Peyer's patch (tissue), 4 donors: ENCODE measurements at places on chromosomes 12 and 14. TPM values are rescaled to one million over a fixed set of nuclear protein-coding genes. Genes with fewer than 3 reads are reported as not detected.

GRCh38 chr12:65335021-65335714 lies 56.7 kb downstream of the MSRB3 start:
- no peak for DNase-seq

SLC10A1 gene
- total RNA-seq = not detected

DNA sequence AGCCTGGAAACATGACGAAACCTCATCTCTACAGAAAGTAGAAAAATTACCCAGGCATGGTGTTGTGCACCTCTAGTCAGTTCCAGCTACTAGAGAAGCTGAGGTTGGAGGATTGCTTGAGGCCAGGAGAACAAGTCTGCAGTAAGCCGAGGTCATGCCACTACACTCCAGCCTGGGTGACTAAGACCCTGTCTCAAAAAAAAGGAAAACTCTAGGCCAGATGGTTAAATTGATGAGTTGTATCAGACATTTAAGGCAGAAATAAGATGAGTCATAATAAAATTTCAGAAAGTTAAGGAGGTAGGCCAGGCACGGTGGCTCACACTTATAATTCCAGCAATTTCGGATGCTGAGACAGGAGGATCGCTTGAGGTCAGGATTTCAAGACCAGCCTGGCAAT lies 10.7 kb downstream of the EIF2S1 start:
- DNase-seq = no peak

DNA sequence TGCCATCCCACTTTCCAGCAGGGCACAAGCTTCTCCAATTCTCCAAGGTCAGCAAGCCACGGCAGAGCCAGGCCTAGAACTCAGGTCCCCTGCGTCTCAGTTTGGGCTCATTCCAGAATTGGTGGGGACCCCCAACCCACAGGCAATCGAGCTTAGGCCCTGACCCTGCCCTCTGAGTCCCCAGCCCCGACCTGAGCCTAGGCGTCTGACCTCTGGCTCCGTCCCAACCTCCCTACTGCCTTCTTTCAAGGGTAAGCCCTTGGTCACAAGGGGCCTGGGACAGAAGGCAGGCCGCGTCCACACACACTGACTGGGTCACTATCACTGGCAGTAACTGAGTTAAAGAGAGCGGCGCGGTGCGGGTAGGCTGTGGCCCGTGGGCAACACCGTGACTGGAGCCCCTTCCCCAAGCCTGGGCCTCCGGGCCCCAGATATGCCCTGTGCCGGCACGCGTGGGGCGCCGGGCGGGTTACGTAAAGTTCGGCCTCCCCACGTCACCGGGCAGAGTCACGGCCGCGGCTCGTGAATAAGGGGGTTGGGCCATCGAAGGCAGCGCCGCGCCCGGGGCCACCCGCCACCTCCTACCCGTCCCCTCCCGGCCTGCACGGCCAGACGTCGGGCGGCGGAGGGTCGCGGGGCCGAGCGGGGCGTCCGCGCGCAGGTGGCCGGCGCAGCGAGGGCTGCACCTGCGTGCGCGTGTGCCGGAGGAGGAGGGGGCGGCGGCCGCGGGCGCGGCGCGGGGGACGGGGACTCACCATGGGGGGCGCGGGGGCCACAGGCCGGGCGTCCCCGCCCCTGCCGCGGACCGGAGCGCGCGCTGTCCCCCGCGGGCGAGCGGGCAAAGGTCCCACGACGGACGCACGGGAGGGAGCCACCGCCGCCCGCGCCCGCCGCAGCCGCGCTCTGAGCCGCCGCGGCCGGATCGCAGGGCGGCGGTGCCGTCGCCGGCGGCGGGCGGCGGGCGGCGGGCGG lies 516 bp downstream of the ANKRD9 start:
- DNase-seq = peak; percentile 35

DNA sequence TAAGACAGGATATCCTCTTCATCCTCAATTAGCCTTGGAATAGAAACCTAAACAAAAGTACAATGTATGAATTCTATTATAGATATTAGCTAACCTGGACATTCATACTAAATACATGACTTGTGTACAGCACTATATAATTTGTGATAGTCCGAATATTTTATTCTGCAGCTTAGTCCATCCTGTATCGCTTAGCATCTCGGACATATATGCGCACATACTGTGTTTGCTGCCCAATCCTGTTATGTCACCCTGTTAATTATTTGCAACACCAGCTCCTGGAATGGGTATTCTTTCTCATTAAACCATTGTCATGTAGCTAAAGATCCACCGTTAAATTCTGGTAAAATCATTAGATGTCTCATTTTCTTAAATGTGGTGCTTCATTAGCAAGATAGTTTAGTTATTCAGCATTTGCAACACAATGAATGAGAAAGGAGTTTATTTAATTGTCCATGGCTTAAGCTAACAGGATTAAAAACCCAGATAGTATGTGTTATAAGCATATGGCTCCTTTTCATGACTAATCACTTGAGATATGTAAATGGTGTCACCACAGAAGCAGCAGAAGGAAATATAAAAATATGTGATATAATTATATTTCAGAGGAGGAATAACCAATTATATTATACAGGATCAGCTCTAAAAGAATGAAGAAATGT lies 156.0 kb upstream of the ARHGAP5 start:
- no peak for DNase-seq

DNA sequence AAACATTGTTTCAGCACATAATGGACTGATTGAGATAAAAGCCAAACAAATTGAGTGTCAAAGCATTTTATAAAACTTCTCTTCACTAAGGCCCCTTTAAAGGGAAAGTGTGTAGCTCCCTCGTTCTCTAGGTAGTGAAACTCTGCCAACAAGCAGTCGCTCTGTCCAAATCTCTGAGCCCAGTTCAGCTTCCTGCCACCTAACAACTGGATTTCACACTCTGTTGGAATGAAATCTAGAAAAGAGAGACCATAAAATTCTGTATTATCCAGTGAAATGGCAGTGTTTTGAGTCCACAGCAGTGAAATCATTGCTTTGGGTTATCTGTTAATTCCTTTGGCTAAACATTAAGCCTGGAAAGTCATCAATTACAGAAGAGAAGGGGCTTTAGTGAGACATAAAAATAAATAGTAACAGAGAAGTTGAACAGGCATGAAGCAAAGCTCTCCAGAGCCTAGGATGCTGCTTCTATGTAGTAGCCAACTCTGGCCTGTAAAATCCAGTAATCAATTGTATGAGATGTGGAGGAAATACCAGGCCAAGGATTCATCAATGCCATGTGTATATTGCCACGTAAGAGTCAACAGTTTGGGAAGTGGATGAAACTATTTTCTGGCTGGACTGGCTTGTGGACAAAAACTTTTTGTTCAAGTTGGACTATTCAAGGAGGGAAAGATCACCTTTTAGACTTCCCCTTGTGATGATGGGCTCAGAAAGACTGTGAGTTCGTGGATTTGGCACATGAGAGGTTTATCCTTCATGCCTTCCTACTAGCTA lies 122.5 kb downstream of the WIF1 start:
- DNase-seq = no peak

DNA sequence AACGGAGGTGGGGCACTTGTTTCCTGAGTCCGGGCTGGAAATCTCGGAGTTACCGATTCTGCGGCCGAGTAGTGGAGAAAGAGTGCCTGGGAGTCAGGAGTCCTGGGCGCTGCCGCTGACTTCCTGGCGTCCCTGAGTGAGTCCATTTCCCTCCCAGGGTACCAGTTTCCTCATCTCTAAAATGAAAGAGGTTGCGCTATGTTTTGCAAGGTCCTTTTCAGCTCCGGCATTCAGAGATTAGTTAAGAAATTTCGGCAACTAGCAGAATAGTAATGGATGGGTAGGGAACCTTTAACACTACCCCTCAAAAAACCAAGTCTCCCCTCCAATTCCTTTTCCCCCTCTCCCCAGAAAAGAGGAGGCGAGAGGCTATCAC lies 724 bp downstream of the BLOC1S1 start:
- DNase-seq = no peak

GRCh38 chr12:57430112-57430930 lies 522 bp downstream of the R3HDM2 start:
- DNase-seq = peak; percentile 72

DNA sequence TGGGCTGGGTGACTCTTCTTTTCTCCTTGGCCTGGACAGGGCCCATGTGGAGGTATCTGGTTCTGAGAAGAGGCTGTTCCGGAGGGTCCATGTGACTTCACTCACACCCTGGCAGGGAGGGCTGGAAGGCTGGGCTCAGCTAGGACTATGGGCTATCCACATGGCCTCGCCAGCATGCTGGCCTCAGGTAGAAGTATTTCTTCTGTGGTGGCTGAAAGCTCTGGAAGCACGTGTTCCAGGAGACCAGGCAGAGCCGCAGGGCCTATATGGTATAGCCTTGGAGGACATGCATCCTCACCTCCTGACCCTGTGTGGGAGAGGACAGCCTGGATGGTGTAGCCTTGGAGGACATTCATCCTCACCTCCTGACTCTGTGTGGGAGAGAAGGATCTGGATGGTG lies 38.2 kb upstream of the FZD10 start:
- no peak for DNase-seq

- no peak for DNase-seq
Measured at GRCh38 chr12:20097626-20098025, 270.7 kb upstream of the PDE3A start.

DNA sequence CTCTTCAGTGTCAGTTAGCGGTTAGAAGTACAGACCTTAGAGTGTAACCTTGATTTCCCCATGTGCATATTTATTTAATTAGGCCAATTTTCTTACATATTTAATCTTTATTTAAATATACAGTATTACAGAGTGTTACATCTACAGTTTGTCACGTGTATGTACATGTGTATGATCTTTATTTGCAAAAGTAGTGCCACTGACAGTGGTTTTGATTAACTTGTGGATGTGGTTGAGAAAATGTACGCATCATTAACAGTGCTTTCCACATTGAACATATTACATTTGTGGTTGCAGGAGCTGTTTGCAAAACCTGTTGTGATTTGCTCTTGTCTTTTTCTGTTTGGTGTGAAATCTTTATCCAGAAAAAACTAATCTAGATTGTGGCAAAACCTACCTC lies 535.5 kb downstream of the FLRT2 start:
- no peak for DNase-seq

PLEKHG7 gene
- 2.4 TPM for total RNA-seq

DNA sequence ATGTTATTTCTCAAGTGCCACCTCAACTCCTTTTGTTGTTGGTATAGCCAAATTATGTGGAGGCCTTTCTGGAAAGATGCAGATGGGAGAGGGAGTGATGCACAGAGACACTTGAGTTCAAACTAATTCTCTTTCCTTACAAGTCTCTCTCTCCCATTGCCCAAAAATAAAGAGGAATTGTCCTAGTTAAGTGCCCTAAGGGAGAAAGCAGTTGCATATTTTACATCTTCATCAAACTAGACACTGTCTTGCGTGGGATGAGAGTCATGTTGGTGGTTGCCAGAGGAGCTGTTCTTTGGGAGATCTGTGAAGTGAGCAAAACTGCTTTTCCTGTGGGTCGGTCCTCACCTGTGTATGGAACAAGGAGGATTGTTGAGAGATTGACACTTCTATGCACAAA lies 72.2 kb downstream of the EP400 start:
- DNase-seq = no peak

DNA sequence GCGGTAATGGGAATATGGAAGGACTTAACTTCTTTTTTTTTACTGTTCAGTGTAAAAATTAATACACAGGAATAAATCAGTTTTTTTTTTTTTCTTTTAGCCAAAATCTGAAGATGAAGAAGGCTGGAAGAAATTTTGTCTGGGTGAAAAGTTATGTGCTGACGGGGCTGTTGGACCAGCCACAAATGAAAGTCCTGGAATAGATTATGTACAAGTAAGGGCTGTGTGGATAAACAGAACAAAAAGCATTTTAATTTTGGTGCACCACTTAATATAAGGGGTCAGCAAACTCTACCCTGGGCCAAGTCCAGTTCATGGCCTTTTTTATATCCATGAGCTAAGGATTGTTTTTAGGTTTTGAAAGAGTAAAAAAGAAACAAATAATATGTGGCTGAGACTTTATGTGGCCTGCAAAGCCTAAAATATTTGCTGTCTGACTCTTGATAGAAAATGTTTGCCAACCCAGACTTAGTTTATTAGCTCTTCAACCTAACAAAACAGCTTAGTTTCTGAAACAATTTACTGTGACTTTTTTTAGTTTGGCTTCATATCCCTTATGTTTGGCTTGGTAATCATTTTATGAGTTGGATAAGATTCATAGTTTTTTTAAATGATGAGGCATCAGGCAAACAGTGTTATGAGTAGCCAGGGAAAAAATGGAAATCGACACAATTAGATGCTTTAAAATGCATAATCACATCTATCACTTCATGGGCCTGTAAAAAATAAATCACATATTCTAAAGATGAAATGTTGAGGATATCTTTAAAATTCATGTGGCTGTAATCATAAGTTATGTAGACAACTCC lies 8.4 kb downstream of the GEMIN2 start:
- DNase-seq = no peak

DNA sequence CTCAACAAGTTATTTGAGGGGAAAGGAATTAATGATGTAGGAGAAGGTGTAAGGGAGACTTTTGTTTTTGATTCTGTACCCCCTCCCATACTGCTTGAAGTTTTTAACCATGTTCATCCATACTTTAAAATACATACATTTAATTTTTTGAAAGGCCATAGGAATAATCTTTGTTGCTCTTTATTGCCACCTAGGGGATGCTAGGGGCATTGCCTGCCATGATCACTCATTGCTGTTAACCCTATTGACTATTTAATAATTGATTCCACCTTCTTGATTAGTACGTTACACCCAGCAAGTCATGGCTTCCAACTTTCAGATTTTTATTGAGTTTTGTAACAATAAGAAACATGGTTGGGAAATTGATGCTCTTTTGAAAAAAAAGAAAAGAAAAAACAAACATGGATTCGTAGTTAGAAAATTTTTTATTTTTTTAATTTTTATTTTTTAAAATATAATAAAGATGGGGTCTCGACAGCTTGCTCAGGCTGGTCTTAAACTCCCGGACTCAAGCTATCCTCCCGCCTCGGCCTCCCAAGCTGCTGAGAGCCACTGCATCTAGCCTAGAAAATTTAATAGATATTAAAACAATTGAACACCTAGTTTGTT lies 8.5 kb upstream of the PRKAB1 start:
- DNase-seq = no peak

DNA sequence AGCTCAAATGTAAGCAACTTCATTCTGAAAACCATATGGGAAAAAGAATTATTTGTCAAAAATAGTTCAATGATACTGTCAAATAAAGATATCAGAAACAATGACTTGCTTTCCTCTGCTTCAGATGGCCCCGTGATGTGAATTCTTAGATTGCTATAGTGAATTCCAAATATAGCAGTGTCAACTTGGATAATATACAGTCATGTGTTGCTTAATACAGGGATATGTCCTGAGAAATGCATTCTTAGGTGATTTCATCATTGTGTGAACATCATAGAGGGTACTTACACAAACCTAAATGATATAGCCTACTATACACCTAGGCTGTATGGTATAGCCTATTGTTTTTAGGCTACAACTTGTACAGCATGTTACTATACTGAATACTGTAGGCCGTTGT lies 108.7 kb upstream of the MIS18BP1 start:
- DNase-seq = no peak

DNA sequence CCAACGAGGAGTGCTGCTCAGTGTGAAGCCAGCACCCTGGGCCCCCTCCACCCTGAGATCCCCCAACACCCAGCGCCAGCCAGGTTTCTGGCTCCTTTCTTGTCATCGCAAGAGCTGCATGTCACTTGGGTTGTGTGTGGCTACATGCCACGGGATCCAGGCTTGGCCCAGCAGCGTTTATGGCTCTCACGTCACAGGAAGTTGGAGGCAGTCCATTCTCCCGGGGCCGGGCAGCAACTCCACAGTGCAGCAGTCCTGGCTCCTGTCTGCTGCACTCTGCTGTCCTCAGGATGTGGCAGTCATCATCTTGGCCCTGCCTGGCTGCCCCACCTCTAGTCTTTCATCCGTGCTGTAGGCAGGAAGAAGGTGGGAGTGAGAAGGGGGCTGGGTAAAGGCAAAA lies 78.3 kb downstream of the AACS start:
- no peak for DNase-seq

BEGAIN gene
- total RNA-seq = not detected
